ENCODE measurements at places on chromosomes 7 and 10.

- DNase-seq = no peak
Measured at GRCh38 chr7:100071018-100071723, 10.4 kb downstream of the ZNF3 start.

DNA sequence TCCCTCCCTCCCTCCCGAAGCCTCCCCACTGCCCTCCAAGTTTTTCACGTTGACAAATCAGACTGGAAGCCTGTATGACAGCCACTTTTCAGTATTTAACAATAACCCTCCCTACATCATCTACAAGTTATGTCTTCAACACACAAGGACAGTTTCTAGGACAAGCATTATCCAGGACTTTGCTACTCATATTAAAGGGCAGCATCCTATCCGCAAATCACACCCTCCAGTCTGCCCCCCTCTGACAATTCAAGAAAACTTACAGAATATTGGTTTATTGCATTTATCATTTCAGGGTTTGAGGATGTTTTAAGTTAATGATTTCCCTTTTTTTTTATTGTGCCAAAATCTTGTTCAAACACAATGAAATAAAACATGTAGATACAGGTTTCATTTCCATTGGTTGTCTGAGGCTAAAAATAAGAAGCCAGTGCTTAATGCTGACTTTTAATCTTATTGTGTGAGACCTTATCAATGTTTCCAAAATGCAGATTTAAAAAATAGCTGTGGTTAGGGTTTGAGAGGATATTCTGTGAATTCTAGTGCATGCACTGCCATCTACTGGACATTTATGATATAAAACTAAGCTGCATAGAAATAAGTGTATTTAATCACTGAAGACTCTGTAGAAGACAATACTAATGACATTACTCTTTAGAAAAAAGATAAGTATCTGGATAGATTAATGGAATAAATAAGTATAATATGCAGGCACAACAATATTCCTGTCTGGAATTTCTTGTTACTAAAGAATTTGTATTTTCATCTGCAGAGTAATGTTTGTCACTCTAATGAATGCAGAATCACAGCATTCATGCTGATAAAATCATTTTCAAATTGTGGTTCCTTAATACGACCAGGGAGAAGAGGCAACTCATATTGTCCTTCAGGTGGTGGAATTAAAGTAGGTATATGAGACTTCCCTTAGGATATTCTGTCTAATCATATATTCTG lies 64.1 kb downstream of the CAV1 start:
- peak; percentile 88 for DNase-seq

- DNase-seq = no peak
Measured at GRCh38 chr7:35253460-35253709, 515 bp downstream of the TBX20 start.

GRCh38 chr10:78529262-78529661 lies 495.6 kb downstream of the RPS24 start:
- DNase-seq = no peak

DNA sequence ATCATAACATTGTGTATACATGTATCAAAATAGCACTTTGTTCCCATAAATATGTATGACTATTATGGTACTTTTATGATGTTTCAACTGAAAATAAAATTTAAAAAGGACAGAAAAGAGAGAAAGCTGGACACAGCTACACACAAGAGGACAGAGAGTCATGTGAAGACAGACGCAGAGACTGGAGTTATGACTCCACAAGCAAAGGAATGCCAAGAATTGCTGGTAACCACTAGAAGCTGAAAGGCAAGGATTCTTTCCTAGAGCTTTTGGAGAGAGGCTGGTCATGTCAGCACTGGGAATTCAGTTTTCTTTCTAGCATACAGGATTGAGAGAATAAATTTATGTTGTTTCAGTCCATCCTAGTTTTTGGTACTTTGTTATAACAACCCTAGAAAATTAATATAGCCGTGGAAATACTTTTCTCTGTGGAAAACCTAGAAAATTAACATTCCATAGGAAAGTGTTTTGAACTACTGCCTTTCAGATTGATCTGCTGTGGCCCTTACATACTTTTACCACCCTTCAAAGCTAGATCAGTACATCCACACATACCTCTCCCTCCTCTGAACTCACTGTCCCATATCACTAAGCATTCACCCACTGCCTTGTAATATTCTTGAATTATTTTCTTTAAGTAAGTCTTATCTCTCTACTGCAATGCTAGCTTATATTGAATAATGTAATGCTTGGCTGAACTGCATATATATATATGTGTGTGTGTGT lies 575.3 kb downstream of the IPMK start:
- peak; percentile 78 for DNase-seq

- peak; percentile 16 for DNase-seq
Measured at GRCh38 chr7:106384373-106384772, 99.6 kb upstream of the NAMPT start.

DNA sequence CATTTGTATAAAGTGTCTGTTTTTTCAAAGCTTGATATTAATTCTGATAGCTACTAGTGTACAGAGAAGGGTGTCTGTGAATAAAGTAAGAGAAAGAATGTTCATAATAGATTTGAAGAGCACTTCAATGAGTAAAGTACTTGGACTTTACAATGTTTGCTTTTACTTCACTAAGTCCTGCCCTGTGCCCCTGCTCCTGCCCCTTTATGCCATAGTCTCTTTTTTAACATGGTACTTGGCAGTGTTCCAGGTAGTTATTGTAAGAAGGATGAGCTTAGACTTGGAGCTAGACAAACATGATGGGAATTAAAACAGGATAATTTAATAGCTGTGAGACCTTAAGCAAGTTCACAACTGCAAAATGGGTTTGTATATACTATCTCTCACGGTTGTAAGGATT lies 41.0 kb downstream of the ZEB1 start:
- DNase-seq = peak; percentile 45

- no peak for DNase-seq
Measured at GRCh38 chr10:80443531-80443974, 10.6 kb upstream of the TSPAN14 start.

DNA sequence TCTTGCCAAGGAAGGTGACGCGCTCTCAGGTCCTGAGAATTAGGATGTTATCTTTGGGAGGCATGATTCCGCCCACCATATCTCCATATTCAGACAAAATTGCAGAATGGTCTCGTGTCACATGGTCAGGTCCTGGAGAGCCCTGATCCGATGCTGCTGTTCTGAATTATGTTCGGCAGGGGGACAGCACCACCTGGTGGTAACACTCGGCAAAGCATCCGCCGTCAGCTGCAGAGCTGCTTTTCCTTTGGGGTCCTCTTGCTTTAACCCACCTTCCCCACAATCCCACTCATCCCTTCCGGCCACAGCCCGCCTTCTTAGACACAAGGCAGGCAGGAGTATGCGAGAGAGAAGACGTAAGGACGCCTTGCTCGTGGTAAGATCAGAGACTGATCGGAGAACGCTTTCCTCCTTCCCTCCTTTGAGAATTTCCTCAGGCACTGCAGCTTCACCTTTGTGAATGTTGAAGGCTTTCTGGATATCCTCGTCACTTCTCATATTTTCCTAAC lies 327.8 kb upstream of the C7orf33 start:
- peak; percentile 60 for DNase-seq

DNA sequence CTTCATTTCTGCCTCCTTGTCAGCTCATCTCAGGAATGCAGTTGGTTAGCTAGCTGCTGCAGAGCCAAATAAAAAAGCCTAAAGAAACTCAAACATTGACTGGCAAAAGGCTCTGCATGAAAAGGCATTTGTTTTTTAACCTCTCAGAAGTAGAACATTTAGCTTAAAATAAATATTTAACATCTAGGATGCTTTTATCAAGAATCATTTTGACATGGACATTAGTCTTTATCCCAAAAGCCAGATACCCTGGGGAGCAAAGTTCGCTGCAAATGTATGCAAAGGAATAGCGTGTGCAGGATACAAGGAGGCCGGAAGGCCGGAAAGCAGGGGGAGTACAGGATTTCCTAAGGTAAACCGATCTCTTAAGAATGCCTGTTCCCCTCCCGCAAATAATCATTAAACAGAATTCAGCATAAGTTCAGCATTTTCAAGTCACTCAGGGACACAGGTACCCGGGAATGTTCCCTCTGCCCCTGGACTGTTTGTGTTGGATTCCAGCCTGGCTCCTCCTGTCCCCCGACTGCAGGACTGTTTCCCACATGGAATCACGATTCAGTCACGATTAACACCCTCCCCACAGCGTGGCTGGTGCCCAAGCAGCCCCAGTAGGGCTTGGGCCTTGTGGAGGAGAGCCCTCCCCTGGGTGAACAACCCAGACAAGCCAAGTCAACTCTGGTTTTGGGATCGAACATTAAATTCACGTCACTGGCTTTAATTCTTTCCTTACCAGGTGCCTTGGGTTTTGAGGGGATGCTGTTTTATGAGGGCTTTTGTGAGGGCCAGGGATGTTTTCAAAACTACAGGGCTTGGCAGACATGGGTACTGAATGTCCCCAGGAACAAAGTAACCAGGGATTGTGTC lies 97.8 kb downstream of the HIPK2 start:
- peak; percentile 89 for DNase-seq

- DNase-seq = no peak
Measured at GRCh38 chr7:76409537-76409936, at the start of gene SSC4D. TSS of gene SSC4D (minus strand) at chr7:76409697. CDS start at chr7:76404439, 5,258 bp downstream.

DNA sequence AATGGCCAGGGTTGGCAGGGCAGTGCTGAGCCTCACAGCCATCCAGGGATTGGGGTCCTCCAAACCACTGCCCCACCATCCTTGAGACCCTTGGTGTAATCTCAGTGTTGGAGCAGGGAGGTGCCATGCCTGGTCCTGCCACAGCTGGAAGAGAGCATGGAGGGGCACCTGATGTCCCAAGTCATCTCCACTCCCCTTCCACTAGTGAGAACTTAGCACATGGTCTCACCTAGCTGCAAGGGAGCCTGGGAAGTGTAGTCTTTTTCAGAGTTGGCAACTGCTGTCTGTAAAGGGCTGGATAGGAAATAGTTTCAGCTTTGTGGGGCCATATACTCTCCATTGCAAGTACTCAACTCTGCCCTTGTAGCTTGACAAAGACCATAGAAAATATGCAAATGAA lies 238.7 kb downstream of the RPS24 start:
- DNase-seq = no peak

GRCh38 chr10:86666538-86666937 lies 1.8 kb upstream of the LDB3 start:
- DNase-seq = no peak

GRCh38 chr10:69571618-69572158 lies 1.5 kb downstream of the NEUROG3 start:
- DNase-seq = no peak

GRCh38 chr7:47847207-47847606 lies 101.1 kb downstream of the PKD1L1 start:
- DNase-seq = no peak

GRCh38 chr7:83504330-83504729 lies 144.6 kb downstream of the SEMA3E start:
- DNase-seq = no peak

- no peak for DNase-seq
Measured at GRCh38 chr7:31106303-31107105, 54.4 kb downstream of the ADCYAP1R1 start.

DNA sequence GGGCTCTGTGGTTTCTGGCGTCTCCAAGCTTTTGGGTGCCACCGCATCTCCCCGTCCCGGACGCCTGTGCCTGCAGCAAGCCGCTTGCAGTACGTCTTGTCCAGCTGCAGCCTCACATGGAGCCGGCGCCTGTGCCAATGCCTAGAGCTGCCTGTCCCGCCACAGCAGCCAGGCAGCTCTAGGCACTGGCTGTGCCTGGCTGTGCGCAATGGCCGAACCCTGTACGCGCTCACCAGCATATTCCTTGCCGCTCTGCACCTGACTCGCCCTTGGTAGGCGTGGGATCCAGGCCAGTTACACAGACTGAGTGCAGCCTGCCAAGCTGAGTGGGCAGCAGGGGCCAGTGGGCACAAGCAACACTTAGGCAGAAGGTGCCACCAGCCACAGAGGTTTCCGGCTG lies 381.2 kb upstream of the SORCS1 start:
- peak; percentile 37 for DNase-seq

GRCh38 chr7:886626-887487 lies 10.5 kb downstream of the GET4 start:
- no peak for DNase-seq
